ENCODE measurements at places on chromosomes 5 and 9.

DNA sequence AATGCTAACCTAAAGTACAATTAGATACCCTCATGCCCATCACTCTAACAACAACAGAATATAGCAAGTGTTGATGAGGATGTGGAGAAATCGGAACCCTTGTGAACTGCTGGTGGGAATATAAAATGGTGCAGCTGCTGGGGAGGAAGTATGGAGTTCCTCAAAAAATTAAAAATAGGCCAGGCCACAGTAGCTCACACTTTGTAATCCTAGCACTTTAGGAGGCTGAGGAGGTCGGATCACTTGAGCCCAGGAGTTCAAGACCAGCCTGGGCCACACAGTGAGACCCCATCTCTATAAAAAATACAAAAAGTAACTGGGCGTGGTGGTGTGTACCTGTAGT is 18.0 kb upstream of the MRNIP start:
- DNase-seq, result no peak

- DNase-seq, result no peak
These were observed 512.2 kb upstream of the TNC start for GRCh38 chr9:115629879-115630840.

DNA sequence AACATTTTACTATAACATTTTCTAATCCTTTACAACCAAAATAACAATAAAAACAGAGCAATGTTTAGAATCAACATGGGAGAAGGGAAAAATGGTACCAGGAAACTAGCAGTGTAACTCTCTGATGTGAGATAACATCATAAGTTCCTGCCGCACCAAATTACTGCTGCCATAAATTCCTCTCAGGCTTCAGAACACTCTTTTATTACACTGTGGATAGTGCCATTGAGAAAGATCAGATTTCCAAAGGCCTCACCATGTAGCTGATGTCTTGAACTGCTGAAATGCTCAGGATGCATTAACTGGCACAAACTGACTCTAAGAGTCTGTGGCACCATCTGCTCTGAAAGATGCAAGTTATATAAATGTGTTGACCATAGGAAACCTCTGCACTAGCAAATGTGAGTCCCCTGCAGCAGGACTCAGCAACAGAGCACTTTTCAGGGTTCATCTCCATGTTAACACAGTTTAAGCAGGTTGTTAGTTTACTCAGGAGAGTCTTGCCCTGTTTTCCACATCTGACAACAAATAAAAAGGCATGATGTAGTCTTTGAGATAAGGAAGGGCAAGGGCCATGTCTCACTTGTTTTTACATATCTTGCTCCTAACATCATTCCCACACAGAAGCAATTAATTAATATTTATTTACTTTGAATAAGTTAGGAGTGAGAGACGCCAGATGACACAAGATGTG is 218.1 kb downstream of the CETN3 start:
- DNase-seq, result no peak

DNA sequence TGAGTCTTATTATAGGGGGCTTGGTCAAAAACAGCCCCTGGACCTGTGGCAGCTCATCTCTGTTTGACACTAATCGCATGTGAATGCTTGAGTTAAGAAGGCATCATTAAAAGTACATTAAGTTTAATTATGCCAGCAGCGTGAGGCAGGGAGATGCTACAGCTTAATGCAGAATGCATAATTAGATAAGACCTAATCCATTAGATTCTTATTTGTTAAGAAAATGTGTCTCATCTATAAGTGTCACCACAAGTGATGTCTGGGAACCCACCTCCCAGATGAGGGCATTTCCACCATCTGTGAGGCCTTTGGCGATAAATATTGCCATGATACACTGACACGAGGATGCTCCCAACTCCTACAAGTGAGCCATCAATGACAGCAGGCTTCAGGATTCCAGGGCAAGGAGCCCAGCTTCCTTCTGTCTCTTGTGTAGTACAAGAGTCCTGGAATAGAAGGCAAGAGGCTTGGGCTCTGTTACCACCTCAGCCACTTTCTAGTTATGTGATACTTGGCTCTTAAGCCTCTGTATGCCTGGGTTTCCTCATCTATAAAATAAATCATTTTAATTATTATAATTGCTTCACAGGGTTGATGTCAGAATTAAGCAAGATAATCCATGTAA is 202.7 kb downstream of the FAM114A2 start:
- no peak for DNase-seq

- no peak for DNase-seq
These were observed 271.7 kb upstream of the TLE4 start for GRCh38 chr9:79300068-79300467.

- DNase-seq, result no peak
These were observed 144.3 kb downstream of the MUSK start for GRCh38 chr9:110812886-110813285.

GRCh38 chr9:75108571-75108970 is 20.3 kb downstream of the OSTF1 start:
- DNase-seq, result no peak

DNA sequence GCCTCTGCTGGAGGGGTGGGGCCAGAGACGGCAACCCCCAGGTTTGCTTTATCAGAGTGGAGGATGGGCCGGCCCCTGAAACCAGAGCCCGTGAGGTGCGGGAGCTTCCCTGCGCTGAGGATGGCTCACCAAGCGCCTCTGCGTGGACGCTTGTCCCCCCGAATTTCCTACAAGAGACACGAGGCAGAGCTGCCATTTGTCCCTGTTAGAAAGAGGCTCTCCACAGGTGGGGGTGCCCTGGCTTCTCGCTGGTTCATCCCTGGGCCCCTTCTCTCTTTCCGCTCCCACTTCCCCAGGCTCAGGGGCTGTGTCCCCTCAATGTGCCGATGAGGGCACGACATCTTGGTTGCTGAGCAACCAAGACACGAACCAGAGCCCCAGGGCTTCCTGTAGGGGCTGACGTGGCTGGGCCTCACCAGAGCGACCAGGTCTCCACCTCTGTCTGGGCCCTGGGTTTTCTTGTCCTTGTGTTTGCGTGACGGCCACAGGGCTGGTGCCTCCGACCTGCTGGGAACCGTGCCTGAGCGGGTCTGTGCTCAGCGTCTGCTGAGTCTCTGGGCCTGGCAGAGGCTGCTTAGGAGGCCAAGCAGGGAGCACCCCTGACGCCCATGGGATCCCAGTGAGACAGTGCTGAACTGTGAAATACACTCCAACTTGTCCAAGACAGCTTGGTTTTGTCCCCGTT is 119.6 kb upstream of the COL5A1 start:
- no peak for DNase-seq

GRCh38 chr9:127963359-127964064 is 17.3 kb downstream of the EEIG1 start:
- DNase-seq, result no peak

- DNase-seq, result no peak
These were observed 11.7 kb downstream of the DOCK2 start for GRCh38 chr5:169648725-169649310.

DNA sequence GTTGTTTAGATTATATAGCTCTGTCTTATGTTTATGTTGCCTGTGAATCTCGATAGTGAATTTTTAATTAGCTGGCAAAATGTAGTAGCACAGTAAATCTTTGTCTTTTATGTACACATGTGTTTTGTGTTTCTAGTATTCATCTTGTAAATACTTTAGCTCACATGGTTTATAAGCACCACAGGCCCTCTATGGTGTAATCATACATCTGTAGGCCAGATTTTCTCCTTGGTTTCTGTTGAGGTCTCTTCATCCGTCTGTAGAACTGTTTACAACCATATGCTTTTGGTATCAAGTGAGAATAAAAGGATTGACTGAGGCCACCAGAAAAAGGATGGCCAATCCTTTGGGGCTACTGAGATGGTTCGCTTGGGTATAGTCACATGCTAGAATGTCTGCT is 45.0 kb downstream of the PRR16 start:
- DNase-seq, result no peak

DNA sequence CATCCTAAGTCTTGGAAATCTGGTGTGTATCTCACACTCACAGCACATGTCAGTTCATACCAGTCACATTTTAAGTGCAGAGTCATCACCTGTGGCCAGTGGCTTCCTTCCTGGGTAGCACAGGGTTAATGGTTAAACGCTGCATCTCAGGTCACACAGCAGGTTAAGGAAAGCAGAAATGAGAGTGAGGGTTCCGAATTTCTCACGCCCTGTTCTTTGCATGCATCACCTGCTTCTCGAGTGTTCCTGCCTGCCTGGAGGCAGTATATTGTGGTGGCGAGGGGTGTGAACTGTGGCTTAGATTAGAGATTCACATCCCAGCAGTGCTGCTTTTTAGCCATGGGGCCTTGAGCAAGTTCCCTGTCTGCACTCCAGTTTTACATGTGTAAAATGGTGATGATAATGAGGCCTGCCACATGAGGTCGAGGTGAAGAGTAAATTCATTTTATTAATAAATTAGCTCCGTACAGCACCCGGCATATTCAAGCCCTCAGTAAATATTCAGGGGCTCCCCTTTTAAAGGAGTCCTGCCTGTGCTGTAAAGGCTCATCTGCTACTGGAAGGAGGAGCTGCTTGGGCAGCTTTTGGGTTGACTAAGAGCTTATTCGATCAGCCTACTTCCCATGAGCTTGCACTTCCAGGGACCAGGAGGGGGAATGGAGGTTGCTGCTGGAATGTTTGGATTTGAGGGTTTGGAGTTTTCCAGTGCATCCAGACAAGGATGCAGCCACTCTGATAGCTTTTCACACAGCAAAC is 61.1 kb upstream of the SAP30L start:
- DNase-seq, result no peak

Measured in type B pancreatic cell (in vitro differentiated cells).